ENCODE measurements at places on chromosomes 4 and X. TPM values are rescaled to one million over a fixed set of nuclear protein-coding genes. Genes with fewer than 3 reads are reported as not detected.

REELD1 gene
- total RNA-seq = not detected

SULT1E1 gene
- not detected for total RNA-seq

GSX2 gene
- 0.33 TPM for total RNA-seq

ADH1C gene
- 0.83 TPM for total RNA-seq

TEX11 gene
- under 0.01 TPM for total RNA-seq

ADRA2C gene
- total RNA-seq = 0.26 TPM

RPL39 gene
- total RNA-seq = 2,034 TPM

CSAG3 gene
- total RNA-seq = not detected

LAMTOR3 gene
- total RNA-seq = 23.4 TPM

SPANXC gene
- total RNA-seq = not detected

P2RY4 gene
- total RNA-seq = under 0.01 TPM

NAT8L gene
- 0.26 TPM for total RNA-seq

NLRP2B gene
- under 0.01 TPM for total RNA-seq

SLC9B1 gene
- total RNA-seq = 2.0 TPM

CSAG1 gene
- not detected for total RNA-seq

SNCA gene
- total RNA-seq = 6.8 TPM

CLTRN gene
- total RNA-seq = 0.26 TPM

HSD17B13 gene
- under 0.01 TPM for total RNA-seq

MAGEE1 gene
- total RNA-seq = 1.2 TPM

F8A2 gene
- not detected for total RNA-seq

PRRG3 gene
- 1.0 TPM for total RNA-seq

TAF7L gene
- total RNA-seq = 0.33 TPM

AGTR2 gene
- not detected for total RNA-seq

TMEM144 gene
- 2.3 TPM for total RNA-seq

ARMCX4 gene
- total RNA-seq = 3.6 TPM

ZGRF1 gene
- total RNA-seq = 6.2 TPM

NPY5R gene
- total RNA-seq = not detected

DNAAF6 gene
- total RNA-seq = not detected

PAK3 gene
- 1.3 TPM for total RNA-seq

PASD1 gene
- not detected for total RNA-seq

PNMA5 gene
- total RNA-seq = not detected

TASL gene
- not detected for total RNA-seq

ENAM gene
- total RNA-seq = under 0.01 TPM

ITM2A gene
- 0.17 TPM for total RNA-seq

PIN4 gene
- total RNA-seq = 19.8 TPM

FMR1NB gene
- not detected for total RNA-seq

CT45A5 gene
- not detected for total RNA-seq

RAB9B gene
- 0.77 TPM for total RNA-seq

PDZD4 gene
- total RNA-seq = 0.26 TPM

All from fibroblast of lung (primary cell).